COLO829 (cell line): ENCODE measurements at places on chromosomes 1 and 21.

GRCh38 chr1:45929257-45929687 is 125.9 kb downstream of the MAST2 start:
- peak; percentile 6 for DNase-seq

GRCh38 chr1:55610203-55610602 is 395.0 kb upstream of the USP24 start:
- DNase-seq, result no peak

- DNase-seq, result no peak
Measured at GRCh38 chr1:170377440-170377839, 154.5 kb upstream of the GORAB start.

DNA sequence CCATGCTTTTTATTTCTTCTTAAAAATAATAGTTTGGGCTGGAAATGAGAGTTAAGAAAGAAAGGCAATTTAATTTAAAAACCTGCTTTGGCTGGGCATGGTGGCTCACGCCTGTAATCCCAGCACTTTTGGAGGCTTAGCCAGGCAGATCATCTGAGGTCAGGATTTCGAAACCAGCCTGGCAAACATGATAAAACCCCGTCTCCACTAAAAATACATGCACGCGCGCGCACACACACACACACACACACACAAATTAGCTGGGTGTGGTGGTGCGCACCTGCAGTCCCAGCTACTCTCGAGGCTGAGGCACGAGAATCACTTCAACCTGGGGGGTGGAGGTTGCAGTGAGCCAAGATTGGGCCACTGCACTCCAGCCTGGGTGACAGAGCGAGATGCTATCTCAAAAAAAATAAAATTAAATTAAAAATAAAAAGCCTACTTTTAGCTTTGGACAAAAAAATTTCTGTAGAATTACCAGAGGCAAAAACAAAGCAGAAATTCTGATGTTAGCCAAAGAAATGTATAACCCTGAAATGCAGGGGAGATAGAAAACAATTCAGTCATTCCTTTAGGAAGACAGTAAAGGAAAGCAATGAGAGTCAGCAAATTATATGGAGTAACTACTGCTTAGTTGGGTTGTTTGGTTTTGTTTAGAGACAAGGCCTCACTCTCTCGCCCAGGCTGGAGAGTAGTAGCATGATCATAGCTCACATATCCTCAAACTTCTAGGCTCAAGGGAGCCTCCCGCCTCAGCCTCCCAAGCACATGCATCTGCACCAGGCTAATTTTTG is 15.7 kb upstream of the IPP start:
- no peak for DNase-seq

GRCh38 chr1:85372683-85373377 is 92.1 kb downstream of the DDAH1 start:
- no peak for DNase-seq
